ENCODE measurements at places on chromosomes 5 and 9.

DNA sequence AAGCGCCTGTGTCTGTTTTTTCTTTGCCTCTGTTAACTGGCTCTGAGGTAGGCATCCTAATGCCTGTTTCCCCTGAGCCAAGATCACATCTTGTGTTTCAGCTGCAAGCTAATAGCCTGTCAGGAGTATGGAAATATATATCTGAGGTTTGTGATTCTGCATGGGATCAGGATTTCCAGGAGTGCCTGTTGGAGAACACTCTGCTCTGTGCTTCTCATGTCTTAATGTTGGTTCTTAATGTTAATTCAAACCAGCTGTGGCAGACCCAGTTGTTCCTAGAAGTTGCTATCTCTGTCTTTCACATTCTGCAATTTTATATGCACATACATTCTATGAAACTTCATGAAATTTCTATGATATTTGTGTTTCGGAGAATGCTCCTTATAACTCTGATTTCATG lies 72.1 kb downstream of the PGM5 start:
- no peak for DNase-seq

- DNase-seq, result no peak
Observed at GRCh38 chr9:129412814-129413536, 207.9 kb downstream of the C9orf50 start.

- DNase-seq, result no peak
Observed at GRCh38 chr5:83957188-83957587, 236.5 kb upstream of the HAPLN1 start.

- DNase-seq, result no peak
Observed at GRCh38 chr5:44884036-44884435, 75.3 kb downstream of the MRPS30 start.

DNA sequence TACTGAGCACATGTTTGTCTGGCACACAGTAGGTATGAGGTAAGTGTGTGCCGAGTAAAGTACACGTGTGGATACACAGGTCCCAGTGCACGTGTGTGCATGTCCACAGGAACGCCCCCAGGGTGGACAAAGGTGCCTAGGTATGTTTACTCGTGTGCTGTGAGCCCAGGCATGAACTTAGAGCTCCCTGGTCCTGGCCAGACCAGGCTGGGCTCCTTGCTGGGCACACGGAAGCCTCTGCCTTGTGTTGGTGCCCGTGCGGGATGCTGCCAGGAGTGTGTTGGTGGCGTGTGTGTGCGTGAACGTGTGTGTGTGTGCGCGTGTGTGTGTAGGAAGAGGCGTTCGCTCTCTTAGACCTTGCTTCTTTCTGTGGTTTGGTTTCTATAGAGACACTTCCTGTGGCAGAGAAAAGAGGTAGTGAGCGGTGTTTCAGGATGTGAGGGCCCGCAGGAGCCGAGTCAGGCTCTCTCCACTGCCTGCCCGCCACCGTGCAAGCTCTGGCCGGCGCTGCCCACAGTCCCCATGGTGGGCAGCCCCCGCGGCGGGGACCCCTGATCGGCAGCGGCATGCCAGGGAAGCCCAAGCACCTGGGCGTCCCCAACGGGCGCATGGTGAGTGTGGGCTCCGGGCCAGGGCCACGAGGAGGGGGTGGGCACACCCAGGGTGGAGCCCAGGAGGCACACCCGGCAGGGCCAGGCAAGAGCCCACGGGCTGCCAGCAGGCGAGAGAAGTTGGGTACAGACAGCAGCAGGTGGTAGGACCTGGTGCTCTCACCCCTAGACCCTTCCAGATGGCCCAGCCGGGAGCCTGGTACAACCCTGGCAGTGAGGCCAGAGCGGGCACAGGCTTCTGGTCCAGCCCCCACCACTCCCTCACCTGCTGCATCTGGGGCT lies at the start of gene RGS14:
TSS of gene RGS14 (plus strand) at position 466 of the 893 bp plus-strand sequence. CDS start at position 567, 101 bp downstream.
- DNase-seq, result peak; percentile 40

- no peak for DNase-seq
Observed at GRCh38 chr5:2890011-2890410, 138.5 kb upstream of the IRX2 start.

DNA sequence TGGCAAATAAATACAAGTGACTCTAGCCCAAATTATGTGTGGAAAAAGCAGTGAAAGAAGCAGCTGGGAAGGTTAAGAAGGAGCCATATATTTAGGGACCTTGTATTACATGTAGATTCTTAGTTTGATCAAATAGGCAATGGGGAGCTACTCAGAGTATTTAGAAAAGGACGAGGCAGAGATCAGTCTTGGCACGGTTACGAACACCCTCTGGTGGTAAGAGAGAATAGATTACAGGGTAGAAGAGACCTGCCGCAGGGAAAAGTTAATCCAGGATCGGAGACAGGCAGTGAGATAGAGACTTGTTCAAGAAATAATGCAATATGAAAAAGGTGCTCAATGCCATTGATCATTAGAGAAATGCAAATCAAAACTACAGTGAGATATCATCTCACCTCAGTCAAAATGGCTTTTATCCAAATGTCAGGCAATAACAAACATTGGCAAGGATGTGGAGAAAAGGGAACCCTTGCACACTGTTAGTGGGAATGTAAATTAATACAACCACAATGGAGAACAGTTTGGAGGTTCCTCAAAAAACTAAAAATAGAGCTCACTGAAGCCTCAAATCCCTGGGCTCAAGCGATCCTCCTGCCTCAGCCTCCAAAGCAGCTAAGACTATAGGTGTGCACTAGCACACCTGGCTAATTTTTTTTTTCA lies 12.0 kb downstream of the INIP start:
- no peak for DNase-seq

GRCh38 chr9:89549031-89549644 lies 51.2 kb upstream of the SEMA4D start:
- DNase-seq, result peak; percentile 88

DNA sequence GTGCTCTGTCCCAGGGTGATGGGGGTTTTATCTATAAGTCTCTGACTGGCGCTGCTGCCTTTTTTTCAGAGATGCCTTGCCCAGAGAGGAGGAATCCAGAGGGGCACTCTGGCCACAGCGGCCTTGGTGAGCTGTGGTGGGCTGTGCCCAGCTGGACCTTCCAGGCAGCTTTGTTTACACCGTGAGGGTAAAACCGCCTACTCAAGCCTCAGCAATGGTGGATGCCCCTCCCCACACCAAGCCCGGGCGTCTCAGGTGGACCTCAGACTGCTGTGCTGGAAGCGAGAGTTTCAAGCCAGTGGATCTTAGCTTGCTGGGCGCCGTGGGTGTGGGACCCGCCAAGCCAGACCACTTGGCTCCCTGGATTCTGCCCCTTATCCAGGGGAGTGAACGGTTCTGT lies 41.3 kb upstream of the C9orf72 start:
- DNase-seq, result no peak

- DNase-seq, result no peak
Observed at GRCh38 chr9:106305428-106306133, 557.4 kb upstream of the ZNF462 start.

DNA sequence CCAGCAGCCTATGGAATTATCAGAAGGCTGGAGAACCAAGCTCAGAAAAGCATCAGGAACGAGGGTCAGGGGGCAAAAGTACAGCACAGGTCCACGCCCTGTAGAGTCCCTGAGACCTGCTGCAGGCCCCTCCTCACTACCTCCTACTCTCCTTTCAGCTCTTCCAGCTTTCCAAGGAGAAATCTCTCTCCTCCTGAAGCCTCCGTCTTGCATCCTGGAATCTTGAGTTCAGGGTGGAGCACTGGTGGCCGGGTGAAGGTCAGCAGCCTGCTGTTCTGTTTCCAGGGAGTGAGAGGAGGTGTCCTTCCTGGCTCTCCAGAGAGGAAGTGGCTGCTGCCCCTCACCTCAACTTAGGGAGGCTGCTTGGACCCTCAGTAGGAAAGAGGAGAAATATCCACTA lies 342.3 kb downstream of the ZSWIM6 start:
- no peak for DNase-seq

GRCh38 chr5:2201011-2201410 lies 318.3 kb upstream of the IRX4 start:
- DNase-seq, result no peak

GRCh38 chr5:42491699-42492098 lies 68.5 kb downstream of the GHR start:
- DNase-seq, result no peak

DNA sequence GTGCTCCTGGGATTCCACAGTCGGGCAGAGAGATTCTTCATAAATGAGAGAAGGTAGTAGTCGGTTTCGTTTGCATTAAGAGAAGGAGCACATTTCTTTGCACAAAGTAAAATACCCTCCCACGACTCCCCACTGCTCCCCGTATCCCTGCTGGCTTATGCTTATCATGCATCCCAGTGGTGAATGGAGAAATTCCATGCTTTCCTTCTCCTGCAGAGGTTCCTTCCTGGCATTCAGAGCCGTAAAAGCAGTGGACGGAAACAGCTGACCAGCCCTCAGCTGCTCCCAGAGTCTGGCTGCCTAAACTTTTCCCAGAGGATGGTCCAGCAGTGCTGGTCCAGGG lies 93.1 kb downstream of the C9orf152 start:
- no peak for DNase-seq

GRCh38 chr5:134394932-134395331 lies 16.7 kb downstream of the CDKN2AIPNL start:
- DNase-seq, result no peak

GRCh38 chr9:134891713-134892112 lies 11.1 kb downstream of the FCN2 start:
- DNase-seq, result no peak
